HepG2 (cell line): ENCODE measurements at places on chromosomes 16 and 17. TPM values are rescaled to one million over a fixed set of nuclear protein-coding genes. Genes with fewer than 3 reads are reported as not detected.
A peak's percentile ranks its signal among the peaks of the same experiment; 100 is the strongest.

The FBXO47 gene
- not detected in 2 replicates for total RNA-seq

The SPAG5 gene
- total RNA-seq = 98.0 and 105 TPM in 2 replicates

The TP53TG3B gene
- not detected in 2 replicates for total RNA-seq

The MYOCD gene
- total RNA-seq = not detected in 2 replicates

The COTL1 gene
- 8.6 and 8.7 TPM in 2 replicates for total RNA-seq

The TBC1D28 gene
- not detected in 2 replicates for total RNA-seq

- H3K36me3 ChIP-seq = no peaks in the 10 kb centered on the region
- DNase-seq = no peak
- H3K4me1 ChIP-seq = peaks cover 14% of the 10 kb centered on the region
- no peak overlapping the region for H3K27ac ChIP-seq
Measured at GRCh38 chr16:27106305-27106704, 39.6 kb downstream of the C16orf82 start.

GRCh38 chr16:52251495-52251894, 295.4 kb downstream of the TOX3 start:
- H3K4me1 ChIP-seq = peaks cover 9% of the 10 kb centered on the region
- no peak for DNase-seq
- H3K27ac ChIP-seq = no peak overlapping the region
- no peak overlapping the region for H3K4me3 ChIP-seq

DNA sequence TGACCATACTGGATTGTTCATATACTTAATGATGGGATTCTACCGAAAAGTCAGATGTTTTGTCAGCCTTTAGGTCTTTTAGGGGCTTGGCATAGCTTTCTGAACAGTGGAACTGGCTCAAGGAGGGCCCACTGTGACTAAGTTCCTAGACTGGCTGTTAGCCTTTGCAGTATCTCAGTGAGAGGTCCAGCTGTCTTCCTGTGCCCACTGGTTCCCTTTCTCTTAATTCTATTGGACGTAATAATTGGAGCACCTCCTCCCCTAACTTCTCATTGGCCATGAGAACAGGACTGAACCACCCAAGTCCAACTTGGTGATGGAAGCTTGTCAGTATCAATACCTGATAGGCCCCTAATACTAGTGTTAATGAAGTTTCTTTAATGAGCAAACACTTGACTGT, 13.5 kb downstream of the KPNA2 start:
- H3K27me3 ChIP-seq = no peaks in the 10 kb centered on the region; the same call in 1 of the 2 replicates
- H3K4me1 ChIP-seq = peaks cover 10% of the 10 kb centered on the region
- H3K27ac ChIP-seq = no peak overlapping the region
- no peak for DNase-seq
- no peak overlapping the region for H3K4me3 ChIP-seq
- H3K36me3 ChIP-seq = peaks cover 9% of the 10 kb centered on the region

- no peaks in the 10 kb centered on the region for H3K27me3 ChIP-seq
- no peaks in the 10 kb centered on the region for H3K4me1 ChIP-seq
- no peaks in the 10 kb centered on the region for H3K36me3 ChIP-seq
- no peak overlapping the region for H3K27ac ChIP-seq
- peak; percentile 53 for DNase-seq
- H3K4me3 ChIP-seq = no peak overlapping the region
Measured at GRCh38 chr16:75789237-75789636, 62.9 kb upstream of the CPHXL start.

- no peak overlapping the region for H3K4me3 ChIP-seq
- DNase-seq = no peak
- no peaks in the 10 kb centered on the region for H3K4me1 ChIP-seq
- H3K36me3 ChIP-seq = no peaks in the 10 kb centered on the region
- no peak overlapping the region for H3K27ac ChIP-seq
Measured at GRCh38 chr16:55922662-55923061, 47.5 kb upstream of the CES5A start.
